Right lobe of liver (tissue), 6 donors: ENCODE measurements at places on chromosomes 7 and 10. TPM values are rescaled to one million over a fixed set of nuclear protein-coding genes. Genes with fewer than 3 reads are reported as not detected.

The WDFY4 gene
- 1.4 TPM for total RNA-seq

The GLCCI1 gene
- total RNA-seq: 2.5 TPM

The PLAC9 gene
- total RNA-seq: not detected

The ADIRF gene
- total RNA-seq: 27.4 TPM
